ENCODE measurements at places on chromosomes 6 and 20. TPM values are rescaled to one million over a fixed set of nuclear protein-coding genes. Genes with fewer than 3 reads are reported as not detected.

DNA sequence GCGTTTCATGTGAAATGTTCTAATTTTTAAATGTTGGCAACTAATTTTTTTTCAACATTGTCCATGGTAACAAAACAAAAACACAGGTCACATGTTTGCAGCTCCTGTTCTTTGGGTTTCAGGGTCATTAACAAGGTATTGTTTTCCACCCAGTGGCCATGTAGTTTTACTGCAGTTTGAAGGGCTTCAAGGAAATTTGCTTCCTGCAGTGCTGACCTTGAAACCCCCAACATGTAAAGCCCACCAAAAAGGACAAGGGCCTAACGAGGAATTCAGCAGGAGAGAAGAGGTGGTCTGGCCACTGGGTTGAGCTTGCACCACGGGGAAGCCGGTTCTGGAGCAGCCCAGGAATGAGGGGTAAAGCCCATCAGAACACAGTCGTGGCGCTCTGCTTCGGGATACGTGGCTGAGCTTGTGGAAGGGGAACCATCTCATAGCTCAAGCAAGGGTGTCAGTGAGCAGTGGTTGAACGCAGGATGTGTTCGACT is 13.9 kb upstream of the KLHL31 start:
- no peak for DNase-seq

DNA sequence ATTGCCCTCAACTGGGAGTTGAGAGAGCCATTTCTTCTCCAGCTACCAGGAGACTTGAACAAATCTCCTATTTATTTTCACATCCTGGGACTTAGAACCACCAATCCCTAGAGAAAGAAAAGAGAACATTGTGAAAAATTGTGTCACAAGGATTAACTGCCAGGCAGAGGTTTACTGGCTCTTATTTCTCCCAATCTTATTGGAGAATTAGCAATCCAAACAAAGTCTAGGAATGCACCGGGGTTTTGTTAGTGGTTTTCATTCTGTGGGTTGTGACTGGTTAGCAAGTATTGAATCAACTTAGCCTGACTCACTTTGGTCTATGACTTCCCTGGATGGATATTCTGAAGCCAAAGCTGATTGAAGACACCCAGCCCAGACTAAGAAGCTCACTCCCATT is 21.2 kb upstream of the ENPP5 start:
- DNase-seq: no peak

Gene PIM1
- 24.9 TPM for polyA plus RNA-seq

- no peak for DNase-seq
These were observed 11.8 kb upstream of the FOXC1 start for GRCh38 chr6:1597924-1598323.

DNA sequence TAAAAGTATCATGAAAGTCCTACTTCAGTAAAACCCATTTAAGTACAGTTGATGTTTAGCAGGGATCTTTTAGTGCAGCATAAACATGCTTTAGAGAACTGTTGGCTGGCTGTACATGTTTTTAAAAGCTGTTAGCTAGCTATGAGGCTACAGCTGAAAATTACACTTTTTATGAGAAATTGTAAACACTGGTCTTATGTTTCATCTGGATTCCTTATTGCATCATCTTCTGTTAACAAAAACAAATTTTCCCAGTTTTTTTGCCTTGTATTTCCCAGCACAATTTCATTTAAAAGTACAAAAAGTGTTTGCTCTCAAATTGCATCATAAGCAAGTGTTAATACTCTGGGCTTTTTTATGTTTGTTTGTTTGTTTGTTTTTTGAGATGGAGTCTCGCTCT is 18.3 kb upstream of the HLA-E start:
- no peak for DNase-seq

GRCh38 chr20:34473262-34473883 is 42.8 kb upstream of the DYNLRB1 start:
- no peak for DNase-seq

DNA sequence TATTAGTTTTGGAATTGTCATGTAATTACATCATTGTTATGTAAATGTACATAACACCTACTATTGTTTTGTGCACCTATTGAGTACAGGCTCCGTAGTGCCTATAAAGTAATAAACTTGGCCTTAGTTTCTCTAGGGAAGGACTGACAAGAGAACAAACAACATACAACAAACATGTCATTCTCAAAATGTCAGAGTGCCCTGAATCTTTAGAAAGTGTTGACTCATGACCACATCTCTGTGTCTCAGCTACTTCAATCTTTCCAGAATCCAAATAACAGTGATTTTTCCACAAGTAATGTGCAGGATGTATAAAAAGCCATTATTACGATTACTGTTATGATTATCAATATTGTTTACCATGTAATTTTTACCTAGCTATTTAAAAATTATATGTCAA is 17.2 kb downstream of the LAMP5 start:
- no peak for DNase-seq

- no peak for DNase-seq
These were observed 6.0 kb downstream of the ENPP3 start for GRCh38 chr6:131642987-131643611.

All from right renal cortex interstitium (tissue), 3 donors.